Endothelial cell of coronary artery (primary cell): ENCODE measurements at places on chromosomes 2 and 18. TPM values are rescaled to one million over a fixed set of nuclear protein-coding genes. Genes with fewer than 3 reads are reported as not detected.

The REEP1 gene
- total RNA-seq, result 0.09 TPM in 1 of 2 replicates, not detected in the other

The CACNB4 gene
- total RNA-seq, result 0.18 and 0.28 TPM in 2 replicates

The CD8A gene
- not detected in 2 replicates for total RNA-seq

The HMSD gene
- 0.09 TPM in 1 of 2 replicates, not detected in the other for total RNA-seq

The DAW1 gene
- 6.6 and 15.2 TPM in 2 replicates for total RNA-seq

The MYL12B gene
- total RNA-seq, result 686 and 716 TPM in 2 replicates

The IL1F10 gene
- not detected in 2 replicates for total RNA-seq

The PPP1R7 gene
- total RNA-seq, result 48.3 and 71.2 TPM in 2 replicates

The IL1R2 gene
- total RNA-seq, result 0.19 TPM in 1 of 2 replicates, not detected in the other

The TLX2 gene
- total RNA-seq, result not detected in 2 replicates

The ITGB6 gene
- 0.09 TPM in 1 of 2 replicates, not detected in the other for total RNA-seq

The ADGRF3 gene
- under 0.01 TPM in 1 of 2 replicates, not detected in the other for total RNA-seq

The FANCL gene
- total RNA-seq, result 11.3 and 12.7 TPM in 2 replicates

The GBX2 gene
- 3.3 and 4.5 TPM in 2 replicates for total RNA-seq

The CASP10 gene
- total RNA-seq, result 21.8 and 25.7 TPM in 2 replicates

The HRH4 gene
- not detected in 2 replicates for total RNA-seq

The SLC5A7 gene
- total RNA-seq, result not detected in 2 replicates
